NCI-H226 (cell line): ENCODE measurements at places on chromosomes 2 and 18.

- DNase-seq: no peak
Measured at GRCh38 chr18:75170916-75171315, 38.0 kb downstream of the PTGR3 start.

GRCh38 chr18:2847317-2848246 lies 776 bp downstream of the EMILIN2 start:
- no peak for DNase-seq

- DNase-seq: no peak
Measured at GRCh38 chr18:11585596-11585995, 23.8 kb upstream of the SLC35G4 start.

- DNase-seq: no peak
Measured at GRCh38 chr2:128036748-128037607, 9.1 kb upstream of the SAP130 start.

DNA sequence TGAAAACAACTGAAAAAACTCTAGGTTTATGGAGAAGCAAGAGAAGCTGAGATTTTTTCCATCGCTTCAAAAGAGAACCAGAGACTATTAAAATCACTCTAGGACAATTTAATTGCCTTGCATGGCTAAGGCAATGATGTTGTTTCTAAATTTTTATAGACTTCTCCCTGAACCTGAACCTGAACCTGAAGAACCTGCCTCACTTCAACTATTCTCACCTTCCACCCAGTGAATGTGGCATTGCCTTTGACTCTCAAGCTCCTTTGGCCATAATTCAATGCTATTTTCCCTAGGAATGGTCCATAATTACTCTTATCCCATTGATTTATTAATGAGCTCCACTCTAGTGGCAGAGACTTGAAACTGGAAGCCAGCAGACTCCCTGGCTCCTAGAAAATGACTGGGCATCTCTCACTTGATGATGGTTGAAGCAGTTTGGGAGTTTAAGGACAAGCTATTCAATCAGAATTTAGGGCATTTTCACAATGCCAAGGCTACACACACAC lies 303.8 kb upstream of the UBE2E3 start:
- no peak for DNase-seq

GRCh38 chr18:74430806-74431571 lies 26.1 kb downstream of the DIPK1C start:
- no peak for DNase-seq

GRCh38 chr2:195535911-195536522 lies 121.0 kb upstream of the SLC39A10 start:
- no peak for DNase-seq

- DNase-seq: no peak
Measured at GRCh38 chr18:28504066-28504465, 327.1 kb upstream of the CDH2 start.

DNA sequence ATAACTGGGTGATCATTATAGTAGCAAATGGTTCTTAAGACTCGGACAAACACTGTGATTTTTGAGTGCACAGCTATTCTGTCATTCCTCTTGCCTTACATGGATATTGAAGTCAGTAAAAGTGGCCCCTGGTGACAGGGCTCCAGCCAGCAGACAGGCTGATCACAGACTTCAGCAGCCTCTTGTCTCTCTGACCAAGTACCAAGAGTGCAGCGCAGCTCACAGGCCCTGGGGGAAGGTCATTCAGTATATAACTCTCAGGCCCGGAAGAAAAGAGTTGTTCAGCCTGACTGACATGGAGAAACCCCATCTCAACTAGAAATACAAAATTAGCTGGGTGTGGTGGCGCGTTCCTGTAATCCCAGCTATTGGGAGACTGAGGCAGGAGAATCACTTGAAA lies 202.6 kb downstream of the HRH4 start:
- DNase-seq: no peak

DNA sequence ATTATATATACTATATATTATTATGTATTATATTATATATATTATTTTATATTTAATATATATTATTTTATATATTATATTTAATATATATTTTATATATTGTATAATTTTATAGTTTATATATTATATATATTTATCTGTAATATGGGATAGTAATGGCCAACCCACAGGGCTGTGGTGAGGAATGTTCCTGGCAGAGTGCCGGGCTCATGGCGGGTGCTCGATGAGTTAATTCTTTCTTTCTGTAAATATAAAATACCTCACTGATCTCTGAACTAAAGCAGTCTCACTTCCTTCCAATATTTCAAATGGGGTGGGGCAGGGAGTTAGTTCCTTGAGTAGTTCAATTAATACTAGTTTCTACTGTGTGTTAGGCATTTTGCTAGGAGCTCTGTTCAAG lies 389.4 kb downstream of the TSN start:
- DNase-seq: no peak

GRCh38 chr2:88239781-88240180 lies 69.6 kb downstream of the THNSL2 start:
- no peak for DNase-seq

DNA sequence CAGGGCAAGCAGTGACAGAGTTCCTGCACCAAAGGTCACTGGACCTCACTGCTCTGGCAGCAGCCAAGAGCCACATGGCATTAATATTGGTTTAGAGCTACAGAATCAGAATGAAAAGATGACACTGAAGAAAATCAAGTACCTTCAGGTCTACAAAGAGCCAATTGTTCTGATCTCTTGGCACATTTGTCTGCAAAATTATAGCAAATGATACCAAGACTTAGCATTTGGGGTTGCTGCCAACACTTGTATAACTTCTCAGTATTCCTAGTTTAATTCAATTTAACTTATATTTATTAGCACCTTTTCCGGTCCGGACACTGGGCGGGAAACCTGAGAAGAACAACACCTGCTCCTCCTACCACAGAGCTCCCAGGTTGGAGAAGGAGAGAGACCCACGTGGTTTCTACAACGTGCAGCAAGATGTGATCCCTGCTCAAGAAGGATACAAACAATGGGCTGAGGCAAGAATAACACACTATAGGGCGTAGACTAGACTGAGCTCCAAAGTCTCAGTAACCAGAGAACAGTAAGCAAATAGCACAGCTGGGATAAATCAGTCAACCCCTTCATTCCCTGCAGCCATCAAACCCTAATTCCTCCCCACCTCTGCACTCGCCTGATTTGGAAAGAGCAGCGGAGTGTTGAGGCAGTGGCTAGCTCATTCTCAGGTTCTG lies 2.4 kb downstream of the LRRC30 start:
- DNase-seq: no peak

GRCh38 chr2:162934191-162934590 lies 95.6 kb upstream of the KCNH7 start:
- peak; percentile 64 for DNase-seq

GRCh38 chr2:108346827-108347226 lies 30.9 kb upstream of the SULT1C4 start:
- no peak for DNase-seq

- DNase-seq: no peak
Measured at GRCh38 chr18:44871771-44872170, 191.1 kb downstream of the SETBP1 start.

GRCh38 chr2:134408386-134408785 lies 154.5 kb downstream of the MGAT5 start:
- peak; percentile 30 for DNase-seq

- no peak for DNase-seq
Measured at GRCh38 chr2:238848691-238848975, 748 bp downstream of the TWIST2 start.

DNA sequence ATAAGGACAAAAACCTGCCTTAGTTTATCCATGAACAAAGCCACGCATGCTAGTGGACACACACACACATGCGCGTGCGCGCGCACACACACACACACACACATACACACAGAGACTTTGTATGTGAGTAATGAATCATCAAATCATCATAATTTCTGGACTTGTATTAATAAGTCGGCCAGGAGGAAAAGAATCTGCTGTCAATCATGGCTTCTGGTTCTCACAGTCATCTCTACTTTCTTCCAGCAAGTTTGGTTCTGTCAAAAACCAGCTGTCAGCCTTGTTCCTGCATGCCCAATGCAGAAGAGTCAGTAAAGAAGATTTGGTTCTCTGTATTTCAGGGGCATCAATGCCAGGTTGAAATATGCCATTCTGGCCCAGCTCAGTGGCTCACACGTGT lies 1.1 kb upstream of the TTR start:
- DNase-seq: no peak

DNA sequence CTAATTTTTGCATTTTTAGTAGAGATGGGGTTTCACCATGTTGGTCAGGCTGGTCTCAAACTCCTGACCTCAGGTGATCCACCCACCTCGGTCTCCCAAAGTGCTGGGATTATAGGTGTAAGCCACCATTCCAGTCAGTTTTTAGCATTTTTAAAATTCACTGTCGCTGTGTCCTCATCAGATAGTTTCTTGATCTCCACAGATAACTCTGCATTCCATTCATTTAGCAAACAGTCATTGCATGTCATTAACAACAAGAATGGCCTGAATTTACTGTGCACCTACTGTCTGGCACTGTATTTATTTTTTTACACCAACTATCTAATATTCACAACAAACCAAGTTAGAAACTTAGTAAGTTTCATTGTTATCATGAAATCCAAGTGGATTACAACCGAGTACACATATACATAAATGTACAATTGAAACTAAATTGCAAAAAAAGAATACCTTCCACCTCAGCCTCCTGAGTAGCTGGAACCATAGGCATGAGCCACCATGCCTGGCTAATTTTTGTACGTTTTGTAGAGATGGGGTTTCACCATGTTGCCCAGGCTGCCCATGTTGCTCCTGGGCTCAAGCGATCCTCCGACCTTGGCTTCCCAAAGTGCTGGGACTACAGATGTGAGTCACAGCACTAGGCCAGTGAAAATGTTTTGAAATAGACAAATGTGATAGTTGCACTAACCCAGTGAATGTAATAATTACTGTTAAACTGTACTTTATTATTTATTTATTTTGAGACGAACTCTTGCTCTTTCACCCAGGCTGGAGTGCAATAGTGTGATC lies 4.3 kb downstream of the MCEE start:
- DNase-seq: no peak

GRCh38 chr2:119028327-119029174 lies 86.6 kb downstream of the MARCO start:
- DNase-seq: no peak

GRCh38 chr2:105969552-105969951 lies 224.5 kb downstream of the UXS1 start:
- DNase-seq: no peak

DNA sequence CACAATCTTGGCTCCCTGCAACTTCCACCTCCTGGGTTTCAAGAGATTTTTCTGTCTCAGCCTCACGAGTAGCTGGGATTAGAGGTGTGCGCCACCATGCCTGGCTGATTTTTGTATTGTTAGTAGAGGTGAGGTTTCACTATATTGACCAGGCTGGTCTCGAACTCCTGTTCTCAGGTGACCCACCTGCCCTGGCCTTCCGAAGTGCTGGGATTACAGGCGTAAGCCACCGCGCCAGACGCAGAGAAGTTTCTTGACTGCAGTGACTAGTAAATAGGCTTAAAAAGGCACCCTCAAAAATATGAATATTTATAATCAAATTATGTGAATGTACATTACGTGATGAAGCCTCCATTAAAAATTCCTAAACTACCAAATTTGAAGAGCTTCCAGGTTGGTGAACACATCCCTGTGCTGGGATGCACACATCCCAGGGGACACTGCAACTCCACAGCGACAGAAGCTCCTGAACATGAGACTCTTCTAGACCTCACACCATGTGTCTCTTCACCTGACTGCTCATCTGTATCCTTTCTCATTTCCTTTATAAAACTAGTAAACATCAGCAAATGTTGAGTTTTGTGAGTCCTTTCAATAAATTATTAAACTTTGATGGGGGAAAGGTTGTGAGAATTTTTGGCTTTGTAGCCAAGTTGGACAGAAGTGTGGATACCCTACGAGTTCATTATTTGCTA lies 203.3 kb upstream of the SPOPL start:
- DNase-seq: no peak

- no peak for DNase-seq
Measured at GRCh38 chr2:83168377-83168776, 1290.7 kb downstream of the SUCLG1 start.

DNA sequence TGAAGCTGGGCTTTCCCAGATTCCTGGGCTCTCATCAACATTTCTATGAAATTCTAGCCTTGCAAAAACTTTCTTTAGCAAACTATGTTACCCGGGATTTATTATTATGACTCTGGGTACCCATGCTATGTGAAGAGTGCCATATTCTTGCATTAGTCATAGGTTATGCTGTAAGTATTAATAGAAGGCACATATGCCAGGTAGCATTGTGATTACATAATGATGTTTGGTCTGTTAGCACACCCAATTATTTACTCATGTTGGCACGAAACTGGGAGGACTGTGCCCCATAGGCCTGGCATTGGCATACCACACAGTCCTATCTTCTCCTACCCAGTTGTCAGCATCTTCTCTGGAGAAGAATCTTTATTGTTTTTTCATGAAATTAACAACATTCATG lies 171.0 kb downstream of the SLC4A3 start:
- peak; percentile 63 for DNase-seq

DNA sequence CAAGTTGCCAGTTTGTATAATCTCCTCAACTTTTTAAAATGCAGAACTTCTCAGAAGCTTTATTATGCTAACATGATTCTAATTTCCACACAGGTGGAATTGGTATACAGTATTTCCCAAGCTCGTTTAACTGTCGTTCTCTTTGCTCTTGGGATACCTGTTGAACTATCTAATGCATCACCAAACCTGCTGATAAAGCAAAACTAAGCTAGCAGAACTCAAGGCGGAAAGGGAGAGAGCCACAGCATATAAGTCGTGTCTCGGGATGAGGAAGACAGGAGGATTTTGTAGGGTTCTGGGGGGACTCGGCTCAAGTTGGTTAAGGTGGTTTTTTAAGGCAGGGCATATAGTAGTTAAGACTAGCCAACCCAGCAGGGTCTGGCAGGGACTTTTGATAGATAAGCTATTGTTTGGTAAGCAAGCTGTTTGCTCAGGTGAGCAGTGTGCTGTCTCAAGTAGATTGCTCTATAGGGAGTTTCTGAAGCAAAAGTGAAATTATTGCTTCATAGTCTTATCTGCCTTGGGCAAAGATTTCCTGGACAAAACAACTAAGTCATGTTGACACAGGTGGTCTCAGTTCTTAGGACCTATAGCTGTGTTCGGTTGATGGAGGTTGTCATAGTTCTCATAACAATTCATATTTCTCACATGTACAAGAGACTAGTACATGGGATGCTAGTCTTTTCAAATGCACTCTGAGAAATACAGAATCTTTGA lies 28.2 kb upstream of the CHRNA1 start:
- no peak for DNase-seq

GRCh38 chr2:64653109-64654062 lies at the start of gene SERTAD2:
TSS of gene SERTAD2 (minus strand) at chr2:64653913. CDS start at chr2:64636871, 17,042 bp downstream.
- peak; percentile 82 for DNase-seq
